ENCODE measurements at places on chromosomes 6 and 20. TPM values are rescaled to one million over a fixed set of nuclear protein-coding genes. Genes with fewer than 3 reads are reported as not detected.

Gene OTOR
- total RNA-seq = not detected

Gene MACROD2
- 1.0 TPM for total RNA-seq

Gene SALL4
- total RNA-seq = 0.51 TPM

GRCh38 chr6:16018626-16019025 is 110.3 kb upstream of the MYLIP start:
- no peak for DNase-seq

DNA sequence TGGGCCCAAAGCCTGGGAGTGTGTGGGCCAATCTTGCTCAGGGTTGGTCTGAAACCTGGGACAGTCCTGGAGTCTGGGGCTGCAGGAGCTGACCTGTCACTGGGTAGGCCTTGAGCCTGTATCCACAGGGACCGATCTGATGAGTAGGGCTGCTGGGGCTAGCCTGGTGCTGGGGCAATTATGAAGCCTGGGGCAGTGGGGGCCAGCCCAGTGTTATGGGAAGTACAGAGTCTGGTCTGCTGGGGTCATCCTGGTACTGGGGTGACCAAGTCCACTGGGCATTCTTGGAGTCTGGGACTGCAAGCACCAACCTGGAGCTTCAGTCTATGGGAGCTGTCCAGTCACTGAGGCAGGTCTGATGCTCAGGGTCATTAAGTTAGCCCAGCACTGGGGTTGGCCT is 20.7 kb downstream of the DEFB115 start:
- no peak for DNase-seq

GRCh38 chr20:9807136-9807535 is 31.7 kb downstream of the PAK5 start:
- DNase-seq = no peak

GRCh38 chr6:111750753-111751673 is 122.2 kb downstream of the FYN start:
- peak; percentile 70 for DNase-seq

DNA sequence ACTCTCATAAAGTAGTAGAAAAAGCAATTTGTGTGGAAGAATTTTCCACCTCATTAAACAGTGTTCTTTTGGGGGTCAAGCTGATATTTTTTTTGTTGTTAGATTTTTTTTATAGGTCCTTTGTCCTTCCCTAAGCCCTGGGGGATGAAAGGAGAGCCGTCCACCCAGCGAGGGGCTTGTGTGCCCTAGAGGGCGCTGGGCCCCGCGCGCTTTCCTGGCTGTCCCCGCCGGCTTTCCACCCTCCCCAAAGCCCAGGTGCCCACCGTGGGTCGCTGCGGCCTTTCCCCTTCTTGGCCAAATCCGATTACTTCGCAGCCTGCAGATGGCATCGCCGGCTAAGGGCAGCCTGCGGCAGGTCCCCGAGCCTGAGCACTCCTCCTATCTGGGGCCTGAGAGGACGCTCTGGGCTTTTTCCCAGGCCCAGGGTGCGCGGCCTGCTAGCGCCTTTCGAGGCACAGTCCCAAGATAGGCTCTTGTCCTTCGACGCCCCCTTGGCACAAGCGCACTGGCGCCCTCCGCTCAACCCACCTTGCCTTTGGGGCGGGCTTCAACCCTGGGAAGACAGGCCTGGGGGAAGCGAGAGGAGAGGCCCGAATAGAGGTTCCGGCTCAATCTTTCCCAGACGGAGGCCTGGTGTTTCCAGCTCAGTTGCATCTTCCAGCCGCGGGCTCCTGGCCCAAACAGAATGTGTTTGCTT is 33.6 kb downstream of the TFAP2A start:
- DNase-seq = no peak

- no peak for DNase-seq
Observed at GRCh38 chr6:168097221-168097620, 18.2 kb upstream of the FRMD1 start.

GRCh38 chr6:20542927-20543602 is 8.8 kb downstream of the CDKAL1 start:
- peak; percentile 85 for DNase-seq

DNA sequence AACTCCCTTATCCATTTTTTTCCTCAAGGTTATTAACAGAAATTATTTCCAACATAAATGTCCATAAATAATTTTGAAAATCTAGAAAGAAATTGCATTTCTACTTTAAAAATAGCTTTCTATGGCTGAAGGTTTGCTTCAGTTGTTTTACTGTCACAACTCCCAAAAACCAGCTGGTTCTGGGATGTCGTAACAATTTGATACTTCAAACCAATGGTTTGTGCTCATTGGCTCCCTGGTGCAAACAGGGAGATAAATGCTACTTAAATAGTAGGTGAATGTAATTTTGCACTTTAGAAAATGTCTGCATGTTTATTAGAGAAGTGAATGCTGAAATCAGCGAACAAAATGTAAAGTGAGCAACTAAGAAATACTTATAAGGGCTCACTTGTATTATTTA is 31.1 kb downstream of the LAMA2 start:
- peak; percentile 31 for DNase-seq

GRCh38 chr6:160134779-160135547 is 13.3 kb downstream of the SLC22A1 start:
- no peak for DNase-seq

Measured in fibroblast of lung (primary cell).